ENCODE measurements at places on chromosomes 6 and 20.

- DNase-seq = no peak
Observed at GRCh38 chr20:39713076-39713840, 751.1 kb downstream of the DHX35 start.

DNA sequence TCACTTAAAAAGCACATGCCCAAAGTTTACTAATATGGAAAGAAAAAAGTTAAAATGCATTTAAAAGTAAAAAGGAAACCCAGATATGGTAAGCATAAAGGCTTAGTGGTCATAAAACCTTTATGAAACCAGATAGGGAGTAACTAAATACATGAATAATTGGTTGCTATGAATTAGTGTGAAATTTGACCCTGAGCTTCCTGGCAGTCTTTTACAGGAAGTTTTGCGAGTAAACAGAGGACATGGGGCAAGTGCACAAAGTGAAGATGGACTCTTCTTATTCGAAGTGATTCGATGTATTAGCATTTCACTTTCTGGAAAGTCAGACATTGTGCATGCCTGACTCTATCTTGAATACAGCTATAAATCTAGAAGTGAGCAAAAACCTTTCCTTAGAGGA is 90.9 kb upstream of the MLIP start:
- no peak for DNase-seq

DNA sequence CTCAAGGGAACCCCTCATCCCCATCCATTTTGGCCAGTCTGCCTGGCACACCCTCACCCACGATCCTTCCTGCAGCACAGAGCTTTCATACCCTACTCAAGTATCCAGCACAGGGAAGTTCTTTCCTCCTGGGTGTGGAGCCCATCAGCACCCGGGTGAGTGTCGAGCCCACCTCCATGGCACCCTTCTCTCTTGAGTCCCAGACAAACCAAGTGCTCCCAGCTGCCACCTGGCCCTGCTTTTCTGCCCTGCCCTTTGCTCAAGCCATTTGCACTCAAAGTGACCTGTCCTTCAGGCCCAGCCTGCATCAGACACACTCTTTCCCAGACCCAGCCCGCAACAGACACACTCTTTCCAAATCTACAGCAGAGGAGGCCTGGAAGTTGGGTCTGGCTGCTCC is 257.2 kb downstream of the DLL1 start:
- DNase-seq = no peak

GRCh38 chr20:14716351-14716801 is 379.0 kb upstream of the FLRT3 start:
- no peak for DNase-seq

DNA sequence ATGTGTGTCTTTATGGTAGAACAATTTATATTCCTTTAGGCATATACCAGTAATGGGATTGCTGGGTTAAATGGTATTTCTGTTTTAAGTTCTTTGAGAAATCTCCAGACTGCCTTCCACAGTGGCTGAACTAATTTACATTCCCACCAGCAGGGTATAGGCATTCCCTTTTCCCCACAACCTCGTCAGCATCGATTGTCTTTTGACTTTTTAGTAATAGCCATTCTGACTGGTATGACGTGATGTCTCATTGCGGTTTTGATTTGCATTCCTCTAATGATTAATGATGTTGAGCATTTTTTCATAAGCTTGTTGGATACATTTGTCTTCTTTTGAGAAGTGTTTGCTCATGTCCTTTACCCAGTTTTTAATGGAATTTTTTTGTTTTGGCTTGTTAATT is 5.3 kb upstream of the TASP1 start:
- DNase-seq = no peak

- DNase-seq = no peak
Observed at GRCh38 chr20:47262008-47262364, 94.5 kb downstream of the ZMYND8 start.

DNA sequence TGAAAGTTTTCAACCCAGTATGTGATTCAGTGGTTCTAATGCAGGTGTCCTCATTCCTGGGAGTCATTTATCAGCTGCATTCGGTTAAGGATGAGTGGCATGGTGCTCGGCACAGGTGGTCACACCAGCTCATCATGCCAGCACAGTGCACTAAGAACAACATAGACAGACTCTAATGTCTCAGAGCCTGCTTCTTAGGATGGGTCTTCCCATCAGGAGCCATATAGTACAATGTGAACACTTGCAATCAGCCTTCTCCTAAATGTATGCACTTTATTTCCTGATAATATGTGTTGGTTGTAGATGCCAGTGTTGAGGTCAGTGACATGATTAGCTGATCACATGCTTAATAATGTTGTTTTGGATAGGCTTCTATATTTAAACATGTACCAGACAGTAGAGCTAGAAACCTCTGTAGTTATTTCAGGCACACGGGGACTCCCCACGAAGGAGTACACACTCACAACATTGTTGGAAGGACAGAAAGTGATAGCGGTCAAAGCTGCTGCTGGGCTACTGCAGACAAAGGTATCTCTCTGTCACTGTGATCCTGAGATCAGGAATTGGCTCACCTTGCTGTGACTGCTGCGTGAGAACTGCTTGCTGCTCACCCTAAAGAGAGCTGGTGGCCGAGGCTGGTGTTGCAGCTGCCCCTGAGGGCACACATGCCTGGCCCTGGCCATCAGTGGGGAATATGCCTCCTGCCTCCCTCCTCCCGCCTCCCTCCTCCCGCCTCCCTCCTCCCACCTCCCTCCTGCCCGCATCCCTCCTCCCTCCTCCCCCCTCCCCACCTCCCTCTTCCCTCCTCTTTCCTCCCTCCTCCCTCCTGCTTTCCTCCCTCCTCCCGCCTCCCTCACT is 195.4 kb downstream of the SMOC2 start:
- no peak for DNase-seq

GRCh38 chr6:33880766-33881165 is 77.0 kb upstream of the MLN start:
- no peak for DNase-seq

DNA sequence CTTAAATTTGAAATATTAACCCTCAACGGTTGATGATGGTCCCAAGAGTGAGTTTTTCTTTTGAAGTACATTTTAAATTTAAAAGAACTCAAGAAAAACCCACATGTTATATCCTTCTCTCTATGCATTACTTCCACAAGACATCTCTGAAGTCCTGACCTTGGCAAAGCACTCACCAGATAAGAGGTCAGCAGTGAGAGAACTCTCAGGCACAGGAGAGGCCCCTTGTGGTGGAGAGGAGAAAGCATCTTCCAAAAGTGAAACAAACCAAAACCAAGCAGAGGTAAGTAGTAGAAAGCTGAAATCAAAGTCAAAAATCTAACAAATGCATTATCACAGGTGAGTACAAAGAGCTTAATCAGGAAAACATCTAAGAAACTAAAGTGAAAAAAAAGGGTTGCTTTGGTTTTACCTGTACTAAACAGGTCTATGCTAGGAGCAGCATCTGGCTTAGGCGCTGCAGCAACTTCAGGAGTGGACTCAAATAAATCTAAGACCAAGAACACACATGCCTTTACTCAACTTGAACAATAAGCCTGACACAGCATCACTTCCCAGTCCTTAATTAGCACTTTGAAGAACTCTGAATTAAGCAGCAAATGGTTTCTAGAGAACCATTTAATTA is 80.5 kb downstream of the PRSS35 start:
- no peak for DNase-seq

DNA sequence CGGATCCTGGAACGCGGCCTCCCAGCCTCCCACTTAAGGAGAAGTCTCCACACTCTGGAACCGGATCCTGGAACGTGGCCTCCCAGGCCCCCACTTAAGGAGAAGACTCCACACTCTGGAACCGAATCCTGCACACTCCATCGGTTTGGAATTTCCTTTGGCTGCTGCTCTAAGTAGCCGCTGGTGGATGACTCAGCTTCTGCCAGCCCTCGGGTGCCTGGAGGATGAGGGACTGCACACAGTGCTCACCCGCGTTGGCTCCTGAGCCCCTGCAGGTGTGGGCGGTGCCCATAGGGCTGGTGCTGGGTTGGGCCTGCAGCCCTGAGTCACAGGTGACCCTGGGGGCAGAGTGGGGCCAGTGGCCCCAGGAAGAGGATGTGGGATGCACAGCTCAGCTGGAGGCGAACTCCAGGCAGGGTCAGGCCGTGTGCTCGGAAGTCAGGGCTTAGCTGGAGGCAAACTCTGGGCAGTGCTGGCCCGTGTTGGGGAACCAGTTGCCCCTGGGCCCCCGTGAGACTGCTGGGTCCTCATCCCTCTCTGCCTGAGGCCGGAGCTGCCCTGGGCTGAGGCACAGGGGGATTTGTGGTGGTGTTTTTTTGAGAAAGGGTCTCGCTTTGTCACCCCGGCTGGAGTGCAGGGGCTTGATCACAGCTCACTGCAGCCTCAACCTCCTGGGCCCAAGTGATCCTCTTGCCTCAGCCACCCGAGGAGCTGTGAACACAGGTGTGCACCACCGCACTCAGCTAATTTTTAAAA is 13.9 kb upstream of the TNFRSF6B start:
- DNase-seq = no peak

GRCh38 chr20:62219101-62219991 is 732 bp downstream of the HRH3 start:
- DNase-seq = peak; percentile 85

GRCh38 chr6:107563694-107564588 is 74.0 kb downstream of the SOBP start:
- DNase-seq = no peak

DNA sequence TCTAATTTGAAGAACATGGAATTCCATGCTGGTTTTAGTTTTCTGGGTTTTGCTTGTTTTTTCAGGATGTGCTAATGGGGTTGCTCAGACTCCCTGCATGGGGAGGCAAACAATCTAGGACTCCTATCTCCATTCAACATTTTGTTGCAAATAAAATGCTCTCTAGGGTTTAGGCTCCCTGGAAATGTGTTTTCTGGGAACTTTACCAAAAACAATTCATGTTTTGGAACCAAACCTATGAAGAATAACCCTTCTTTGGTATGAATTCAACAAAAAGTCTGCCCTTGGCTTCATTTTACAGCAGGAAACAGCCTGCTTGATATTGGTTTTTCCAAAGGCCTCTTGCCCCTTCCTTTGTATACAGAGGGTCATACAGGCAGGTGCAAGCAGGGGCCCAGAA is 217.7 kb downstream of the FOXA2 start:
- DNase-seq = no peak

DNA sequence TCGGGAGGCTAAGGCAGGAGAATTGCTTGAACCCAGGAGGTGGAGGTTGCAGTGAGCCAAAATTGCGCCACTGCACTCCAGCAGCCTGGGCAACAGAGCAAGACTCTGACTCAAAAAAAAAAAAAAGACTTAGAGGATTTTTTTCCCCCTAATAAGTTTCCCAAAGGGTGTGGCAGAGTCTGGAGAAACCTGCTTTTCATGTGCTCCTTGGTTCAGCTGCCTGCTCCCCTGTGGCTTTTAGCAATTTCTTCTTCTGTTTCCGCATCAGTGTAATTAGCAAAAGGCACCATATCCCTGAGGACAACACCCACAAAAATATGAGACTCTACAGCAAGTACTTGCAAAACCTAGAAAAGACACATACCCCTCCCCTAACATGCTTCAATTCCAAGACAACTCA is 28.6 kb upstream of the ZNF133 start:
- no peak for DNase-seq

DNA sequence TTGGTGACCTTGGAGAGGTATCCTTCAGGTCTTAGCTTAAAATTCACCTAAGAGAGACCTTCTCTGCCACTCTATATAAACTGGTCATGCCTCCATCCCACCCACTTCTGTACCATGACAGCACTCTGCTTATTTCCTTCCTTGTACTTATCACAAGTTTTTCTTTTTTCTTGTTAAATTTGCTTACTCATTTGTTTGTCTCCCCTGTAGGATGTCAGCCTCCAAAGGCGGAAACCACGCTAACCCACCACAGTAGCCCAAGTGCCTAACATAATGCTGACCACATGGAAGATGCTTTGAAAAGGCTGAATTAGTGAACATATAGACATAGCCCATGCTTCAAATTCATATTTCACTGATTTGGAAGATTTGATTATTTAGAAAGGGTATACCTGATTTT is 5.4 kb downstream of the BMP6 start:
- DNase-seq = no peak

DNA sequence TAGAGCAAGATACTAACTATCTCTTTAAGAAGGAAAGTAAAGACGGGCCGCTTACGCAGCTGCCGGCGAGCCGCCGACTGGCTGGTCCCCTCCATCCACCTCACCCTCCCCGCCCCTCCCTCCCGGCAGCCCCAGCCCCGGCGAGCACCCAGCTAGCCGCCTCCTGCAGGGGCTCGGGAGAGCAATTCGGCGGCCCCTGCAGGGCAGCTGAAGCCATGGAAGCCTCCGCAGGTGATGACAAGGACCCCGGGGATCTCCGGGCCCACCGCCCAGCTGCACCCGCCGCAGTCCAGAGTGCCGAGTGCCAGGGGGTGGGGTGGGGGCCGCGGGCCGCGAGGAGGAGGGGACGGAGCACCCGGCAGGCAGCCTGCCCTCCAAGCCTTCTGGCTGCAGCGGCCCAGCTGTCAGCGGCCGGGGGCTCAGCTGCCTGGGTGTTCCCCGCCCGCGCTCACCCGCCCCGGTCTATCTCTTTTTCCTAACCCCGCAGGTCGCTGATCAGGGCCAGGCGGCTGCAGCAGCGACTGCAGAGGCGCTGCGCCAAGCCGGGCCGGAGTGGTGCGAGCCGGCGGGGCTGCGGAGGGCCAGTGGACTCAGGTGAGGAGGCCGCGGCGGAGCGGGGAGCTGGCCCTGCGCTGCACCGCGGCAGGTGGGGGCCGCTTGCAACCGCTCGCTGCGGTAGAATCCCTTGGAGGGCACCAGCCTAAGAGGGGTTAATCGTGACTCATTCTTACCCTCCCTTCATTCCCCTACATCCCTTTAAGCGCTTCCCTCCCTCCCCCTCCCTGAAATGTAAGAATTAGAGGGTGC is at the start of gene SNPH:
TSS of gene SNPH (plus strand) at position 128 of the 807 bp plus-strand sequence. CDS start 29,946 bp downstream, outside the sequence.
- peak; percentile 70 for DNase-seq

- DNase-seq = no peak
Observed at GRCh38 chr6:168078943-168079405, at the start of gene FRMD1. TSS of gene FRMD1 (minus strand) at chr6:168079212. CDS start at chr6:168079094, 118 bp downstream.

DNA sequence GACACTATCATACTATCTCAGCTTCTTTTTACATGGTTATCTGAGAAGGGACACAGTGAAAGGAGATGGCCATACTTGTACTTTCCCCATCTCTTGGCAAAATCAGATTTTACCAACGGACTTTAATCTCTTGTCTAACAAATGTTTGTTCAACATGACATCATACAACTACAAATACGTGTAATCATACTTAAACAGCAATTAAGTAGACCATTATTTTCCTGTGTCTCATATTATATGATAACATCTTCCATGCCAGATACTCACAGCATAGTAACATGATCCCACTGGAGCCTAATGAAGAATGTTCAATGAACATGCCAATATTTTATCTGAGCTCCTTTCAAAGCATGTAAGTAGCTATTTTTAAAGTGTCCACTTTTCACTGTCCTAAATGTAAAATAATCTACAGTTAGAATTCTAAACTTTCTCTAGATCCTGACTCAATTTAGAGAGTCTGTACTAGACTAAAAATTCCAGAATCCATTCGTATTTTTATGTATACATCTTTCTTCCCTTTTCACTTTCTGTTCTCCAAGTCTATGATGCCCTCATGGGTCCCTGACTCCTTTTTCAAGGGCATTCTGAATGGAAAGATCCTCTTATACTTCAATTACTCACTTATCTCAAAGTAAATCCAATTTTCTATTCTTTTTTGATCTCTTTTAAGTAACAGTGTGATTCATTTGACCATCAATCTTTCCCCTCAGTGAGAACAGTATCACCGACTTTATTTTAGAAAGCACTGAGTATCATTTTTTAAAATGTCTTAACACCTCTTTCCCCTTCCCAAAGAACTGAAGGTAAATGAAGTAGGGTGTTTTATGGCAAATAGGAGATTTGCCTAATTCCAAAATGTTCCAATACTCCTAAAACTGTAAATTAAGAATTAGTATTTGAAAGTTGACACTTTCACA is 133.5 kb downstream of the CDK19 start:
- peak; percentile 31 for DNase-seq

GRCh38 chr20:54623991-54624569 is 148.7 kb downstream of the DOK5 start:
- DNase-seq = no peak

- DNase-seq = no peak
Observed at GRCh38 chr6:48057601-48058000, 53.4 kb downstream of the PTCHD4 start.
